ENCODE measurements at places on chromosomes 13 and 19. TPM values are rescaled to one million over a fixed set of nuclear protein-coding genes. Genes with fewer than 3 reads are reported as not detected.

DAPK3 gene
- not detected for polyA plus RNA-seq

RFPL4AL1 gene
- not detected for polyA plus RNA-seq

PLIN5 gene
- polyA plus RNA-seq = 0.61 TPM

PEG3 gene
- polyA plus RNA-seq = 190 TPM

YIPF2 gene
- 22.4 TPM for polyA plus RNA-seq

ZNF71 gene
- 7.1 TPM for polyA plus RNA-seq

NKPD1 gene
- polyA plus RNA-seq = 0.11 TPM

DNA sequence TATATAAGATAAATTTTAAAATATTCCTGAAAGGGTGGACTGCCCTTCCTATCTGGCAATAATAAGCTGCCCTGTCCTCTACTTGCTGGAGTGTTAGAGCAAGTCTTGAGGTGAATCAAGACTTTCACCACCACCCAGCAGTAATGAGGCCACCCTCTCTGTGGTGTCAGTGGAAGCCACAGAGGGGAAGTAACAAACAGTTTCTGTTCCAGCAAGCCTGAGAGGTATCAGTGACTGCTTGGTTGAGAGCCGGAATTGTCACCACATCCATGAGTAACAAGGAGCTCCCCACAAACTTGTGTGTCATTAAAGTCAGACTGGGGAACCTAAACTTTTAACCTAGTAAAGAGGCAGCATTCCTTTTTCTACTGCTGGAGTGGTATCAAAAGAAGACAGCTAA lies 532.7 kb upstream of the SPRY2 start:
- no peak for DNase-seq

DNA sequence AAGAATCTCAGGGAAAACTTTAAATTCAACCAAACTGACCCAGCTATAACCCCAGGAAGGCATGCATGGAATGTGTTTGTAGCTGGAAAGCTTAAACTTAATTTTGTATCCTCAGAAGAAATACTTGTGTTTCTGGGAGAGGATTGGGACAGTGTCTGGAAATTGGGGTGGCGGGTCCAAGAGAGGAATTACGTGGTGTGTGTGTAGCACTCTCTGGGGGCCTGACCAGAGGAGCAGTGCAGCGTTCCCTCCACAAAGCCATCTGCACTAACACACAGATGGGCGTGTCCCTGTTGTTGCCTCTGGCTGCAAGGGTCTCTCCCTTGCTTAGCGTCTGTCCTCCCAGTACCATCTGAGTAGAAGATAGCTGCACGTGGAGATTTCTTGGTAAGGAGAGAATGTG lies 6.4 kb downstream of the GARRE1 start:
- DNase-seq = peak; percentile 47

GRCh38 chr19:21022996-21023395 lies 2.5 kb downstream of the ZNF430 start:
- DNase-seq = no peak

- no peak for DNase-seq
Measured at GRCh38 chr13:40980461-40980860, 38.7 kb downstream of the ELF1 start.

GRCh38 chr13:44052780-44053184 lies 173.1 kb downstream of the LACC1 start:
- no peak for DNase-seq

- no peak for DNase-seq
Measured at GRCh38 chr19:10639836-10640235, 14.3 kb upstream of the ILF3 start.

GRCh38 chr13:53240401-53241025 lies 211.9 kb downstream of the OLFM4 start:
- DNase-seq = no peak

- DNase-seq = no peak
Measured at GRCh38 chr13:21966014-21966413, 295.1 kb downstream of the FGF9 start.

GRCh38 chr19:47510516-47511127 lies 4.2 kb downstream of the NAPA start:
- no peak for DNase-seq
